ENCODE measurements at places on chromosomes 6 and 20.

GRCh38 chr6:15327271-15327670, 81.4 kb downstream of the JARID2 start:
- DNase-seq: no peak

DNA sequence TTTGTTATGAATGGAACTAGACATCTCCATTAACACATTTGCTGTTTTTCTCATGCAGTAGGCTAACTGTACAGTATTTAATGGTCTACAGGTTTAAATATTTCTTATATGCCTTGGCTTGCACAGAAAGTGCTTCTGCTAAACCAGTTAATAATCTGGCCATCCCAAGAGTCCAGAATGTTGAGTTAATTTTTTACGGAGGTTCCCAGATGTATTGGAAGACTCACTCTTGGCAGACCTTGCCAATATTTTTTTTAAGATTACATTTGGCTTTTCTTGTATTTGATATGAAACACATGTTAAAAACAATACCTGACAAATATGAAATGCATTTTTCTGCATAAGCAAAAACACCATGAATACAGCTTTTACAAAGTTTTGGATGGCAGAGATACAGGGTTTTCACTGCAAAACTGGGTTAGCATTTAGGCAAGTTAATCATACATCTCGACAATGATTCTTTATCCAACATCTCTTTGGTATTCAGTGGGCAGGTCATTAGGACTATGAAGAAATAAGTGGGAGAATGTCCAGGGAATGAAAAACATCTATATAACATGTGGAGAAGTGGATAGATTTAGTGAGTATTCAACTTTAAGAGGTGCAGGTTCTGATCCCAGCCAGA, 94.0 kb downstream of the SGK1 start:
- no peak for DNase-seq

- DNase-seq: no peak
Measured at GRCh38 chr20:36887752-36888090, 11.8 kb downstream of the TLDC2 start.

DNA sequence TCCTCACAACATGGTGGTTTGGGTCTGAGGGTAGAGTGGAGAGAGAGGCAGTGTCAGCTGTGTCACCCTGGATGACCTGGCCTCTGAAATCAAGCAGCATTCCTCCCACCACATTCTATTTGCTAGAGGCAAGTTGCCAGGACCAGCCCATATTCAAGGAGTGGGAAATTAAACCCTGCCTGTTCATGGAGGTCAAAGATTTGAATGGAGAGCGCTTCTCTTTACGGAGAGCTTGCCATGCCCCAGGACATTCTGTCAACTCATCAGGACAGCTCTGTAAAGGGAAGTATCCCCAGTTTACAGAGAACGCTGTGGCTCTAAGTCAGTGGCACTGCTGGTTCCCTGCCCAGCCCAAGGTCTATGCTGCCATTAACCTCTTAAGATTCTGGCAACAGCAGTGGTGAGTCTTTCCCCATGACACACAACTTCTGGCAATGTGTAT, 90.0 kb upstream of the INSM1 start:
- DNase-seq: no peak

- no peak for DNase-seq
Measured at GRCh38 chr20:53582574-53583351, 10.9 kb downstream of the ZNF217 start.

GRCh38 chr6:6975459-6976111, 132.2 kb upstream of the RREB1 start:
- DNase-seq: no peak

GRCh38 chr6:5184878-5185277, 75.9 kb downstream of the LYRM4 start:
- DNase-seq: no peak

GRCh38 chr20:5433352-5433751, 116.6 kb upstream of the PROKR2 start:
- no peak for DNase-seq

- no peak for DNase-seq
Measured at GRCh38 chr6:105384004-105384403, 18.9 kb downstream of the PREP start.

- DNase-seq: no peak
Measured at GRCh38 chr6:74597840-74598239, 608.0 kb downstream of the COL12A1 start.

DNA sequence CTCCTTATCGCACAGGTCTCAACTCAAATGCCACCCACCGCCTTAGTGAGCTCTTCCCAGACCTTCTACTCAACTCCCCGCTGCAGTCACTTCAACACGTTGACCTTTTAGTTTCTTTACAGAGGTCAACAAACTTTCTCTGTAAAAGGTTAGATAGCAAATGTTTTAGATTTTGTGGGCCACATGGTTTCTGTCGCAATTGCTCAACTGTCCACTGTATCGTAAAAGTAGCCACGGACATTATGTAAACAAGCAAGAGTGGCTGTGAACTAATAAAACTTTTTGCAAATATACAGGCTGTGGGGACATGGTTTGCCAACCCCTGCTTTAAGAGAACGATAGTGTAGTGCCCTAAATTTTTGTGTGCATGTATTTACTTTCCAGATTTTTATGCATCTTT, 247.6 kb upstream of the TSHZ2 start:
- DNase-seq: no peak

DNA sequence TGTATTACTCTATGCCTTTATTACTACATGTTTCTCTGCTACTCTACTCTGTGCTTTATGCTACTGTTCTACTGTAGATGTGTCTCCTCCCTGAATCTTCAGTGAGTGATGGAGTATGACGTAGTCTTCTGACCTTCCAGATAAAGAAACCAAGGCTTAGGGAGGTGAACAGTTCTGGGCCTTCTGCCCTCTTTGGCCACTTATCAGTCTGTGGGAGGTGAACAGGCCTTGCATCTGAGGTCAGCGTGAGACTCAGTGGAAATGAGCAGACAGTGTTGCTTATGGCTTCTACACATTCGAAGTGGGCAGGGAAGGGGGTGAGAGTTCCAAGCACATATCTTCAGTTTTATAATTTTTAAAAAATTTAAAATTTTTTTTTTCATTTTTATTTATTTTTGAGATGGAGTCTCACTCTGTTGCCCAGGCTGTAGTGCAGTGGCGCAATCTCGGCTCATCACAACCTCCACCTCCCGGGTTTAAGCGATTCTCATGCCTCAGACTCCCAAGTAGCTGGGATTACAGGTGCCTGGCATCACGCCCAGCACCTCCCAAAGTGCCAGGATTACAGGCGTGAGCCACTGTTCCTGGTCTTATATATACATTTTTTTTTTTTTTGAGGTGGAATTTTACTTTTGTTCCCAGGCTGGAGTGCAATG, 24.2 kb downstream of the MYBL2 start:
- no peak for DNase-seq

DNA sequence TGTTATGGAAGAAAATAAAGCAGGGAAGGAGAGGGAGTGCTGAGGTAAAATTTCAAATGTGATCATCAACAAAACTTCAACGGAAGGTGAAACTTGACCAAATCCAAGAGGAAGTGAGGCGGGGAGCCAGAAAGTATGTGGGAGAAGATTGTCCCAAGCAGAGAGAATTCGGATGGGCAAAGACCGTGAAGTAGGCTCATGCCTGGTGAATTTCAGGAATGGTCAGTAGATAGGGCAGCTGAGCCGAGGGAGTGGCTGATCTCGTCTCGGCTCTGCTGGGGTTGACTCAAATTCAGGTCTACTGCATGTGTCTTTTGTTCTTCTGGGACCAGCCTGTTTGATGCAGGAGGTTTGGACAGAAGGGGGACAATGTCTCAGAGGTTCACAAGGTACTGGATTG, 7.0 kb upstream of the CSNK2A1 start:
- DNase-seq: no peak

- DNase-seq: no peak
Measured at GRCh38 chr6:100268326-100268725, 196.4 kb downstream of the SIM1 start.
